ENCODE measurements at places on chromosomes 4 and X. TPM values are rescaled to one million over a fixed set of nuclear protein-coding genes. Genes with fewer than 3 reads are reported as not detected.

Gene PPP4R3C
- not detected for total RNA-seq

Gene ARMCX1
- 16.8 TPM for total RNA-seq

Gene EDA2R
- 2.9 TPM for total RNA-seq

Gene F8A3
- total RNA-seq, result not detected

Gene WDFY3
- total RNA-seq, result 46.2 TPM

Gene CT45A5
- total RNA-seq, result not detected

Gene CENPVL2
- not detected for total RNA-seq

Gene MAP7D2
- total RNA-seq, result 3.5 TPM

Gene CD38
- not detected for total RNA-seq

Gene MAGEC2
- total RNA-seq, result not detected

DNA sequence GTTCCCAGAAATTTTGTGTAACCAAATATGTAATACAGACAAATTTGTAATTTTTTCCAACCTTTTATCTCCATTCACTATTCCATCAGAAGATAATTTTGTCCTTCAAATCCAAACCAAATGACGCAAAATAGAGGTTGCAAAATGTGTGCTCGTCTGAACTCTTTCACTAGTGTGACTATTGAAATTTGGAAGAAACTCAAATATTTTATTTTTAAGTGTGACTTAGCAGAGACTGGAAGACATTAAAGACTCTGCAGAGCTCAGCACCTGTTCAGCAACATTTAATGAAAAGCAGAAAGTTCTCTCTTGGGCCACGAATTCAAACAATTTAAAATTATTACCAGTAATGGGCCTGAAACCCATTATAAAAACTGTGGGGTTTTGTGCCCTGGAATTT, 30.0 kb upstream of the APELA start:
- no peak for DNase-seq

DNA sequence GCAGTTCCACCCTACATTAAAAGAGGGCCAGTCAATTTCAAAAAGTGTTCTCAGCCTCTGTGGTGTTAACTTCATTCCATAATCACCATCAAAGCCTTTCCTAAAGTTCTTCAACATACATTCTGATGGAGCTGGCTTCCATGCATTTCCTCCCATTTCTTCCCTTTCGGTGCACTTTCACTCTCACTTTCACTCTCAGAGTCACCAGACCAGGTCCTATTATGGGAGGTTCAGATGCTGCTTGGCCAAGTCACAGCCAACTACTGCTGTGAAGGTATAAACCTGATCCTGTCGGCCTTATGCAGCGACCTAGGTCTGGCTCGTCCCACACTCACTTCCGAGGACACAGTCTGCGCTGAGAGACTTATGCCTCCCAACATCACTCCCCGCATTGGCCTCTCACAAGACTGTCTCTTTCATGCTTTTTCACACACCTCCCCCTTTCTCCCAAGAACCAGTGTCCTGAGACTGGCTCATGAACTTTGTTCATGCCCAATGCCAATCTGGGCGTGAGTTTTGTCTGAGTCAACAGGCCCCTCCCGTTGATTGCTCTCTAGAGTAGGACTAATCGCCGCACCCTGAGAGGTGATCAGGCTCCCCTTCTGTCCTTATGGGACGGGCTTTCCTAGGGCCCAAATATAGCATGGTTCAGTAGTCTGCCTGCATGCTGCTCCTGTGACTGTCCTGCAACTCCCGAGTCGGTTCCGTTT, 60.8 kb upstream of the XAGE1B start:
- no peak for DNase-seq

- DNase-seq, result no peak
Observed at GRCh38 chr4:16992566-16993225, 94.3 kb upstream of the LDB2 start.

GRCh38 chr4:158015241-158015640, 157.6 kb downstream of the GASK1B start:
- DNase-seq, result peak; percentile 55

- DNase-seq, result no peak
Observed at GRCh38 chr4:54427826-54428225, 198.7 kb downstream of the PDGFRA start.

DNA sequence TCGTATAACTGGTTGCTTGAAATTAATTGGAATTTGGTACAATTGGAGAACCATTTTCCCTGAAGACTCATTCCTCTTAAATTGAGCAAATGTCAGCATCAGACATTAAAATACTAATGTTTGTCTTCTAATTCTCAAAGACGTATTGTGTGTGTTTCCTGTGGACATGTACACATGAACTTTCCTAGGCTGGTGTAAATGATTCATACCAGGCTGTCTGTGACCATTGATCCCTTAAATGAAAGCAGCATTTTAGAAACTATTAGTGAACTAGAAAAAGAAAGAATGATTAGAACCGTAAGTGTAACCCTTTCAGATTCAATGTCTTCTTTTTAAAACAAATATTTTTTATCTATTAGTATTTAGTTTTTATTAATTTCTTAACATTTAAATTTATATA, 332.9 kb downstream of the PPP3CA start:
- no peak for DNase-seq

DNA sequence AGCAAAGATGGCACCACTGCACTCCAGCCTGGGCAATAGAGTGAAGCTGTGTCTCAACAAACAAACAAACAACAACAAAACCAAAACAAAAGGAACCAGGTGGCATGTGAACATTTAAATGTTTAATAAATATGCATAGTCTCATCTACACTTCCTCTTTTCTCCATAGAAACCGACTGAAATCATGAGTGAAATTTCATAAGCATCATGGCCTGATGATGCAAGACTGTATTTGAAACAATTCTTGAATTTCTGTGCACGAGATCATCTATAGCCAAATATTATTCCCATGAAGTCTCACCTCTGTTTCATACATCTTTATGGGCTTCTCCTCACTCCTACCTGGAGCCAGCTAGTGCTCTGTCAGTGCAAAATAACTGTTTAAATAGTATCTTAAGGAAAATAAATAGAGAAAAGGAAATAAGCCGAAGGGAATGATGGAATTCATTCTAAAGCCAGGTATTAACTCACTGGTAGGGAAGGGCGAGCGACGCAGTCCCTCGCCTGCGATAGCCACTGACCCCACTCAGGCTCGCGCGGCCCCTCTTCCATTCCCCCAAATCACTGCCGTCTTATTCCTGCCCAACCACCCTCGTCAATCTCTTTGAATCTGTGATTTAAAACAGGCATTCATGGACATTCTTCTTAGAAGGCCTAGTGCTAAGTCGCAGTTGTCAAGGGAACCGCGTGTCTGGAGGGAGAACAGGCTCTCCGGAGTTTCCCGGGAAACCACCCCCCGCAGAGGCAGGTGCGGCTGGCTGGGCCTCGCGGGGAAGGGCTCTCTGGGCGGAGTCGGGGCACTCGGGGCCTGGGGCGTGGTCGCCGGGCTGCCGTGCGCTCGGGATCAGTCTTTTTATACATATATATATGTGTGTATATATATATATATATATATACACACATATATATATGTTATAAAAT, 52.4 kb upstream of the TRIM2 start:
- no peak for DNase-seq

DNA sequence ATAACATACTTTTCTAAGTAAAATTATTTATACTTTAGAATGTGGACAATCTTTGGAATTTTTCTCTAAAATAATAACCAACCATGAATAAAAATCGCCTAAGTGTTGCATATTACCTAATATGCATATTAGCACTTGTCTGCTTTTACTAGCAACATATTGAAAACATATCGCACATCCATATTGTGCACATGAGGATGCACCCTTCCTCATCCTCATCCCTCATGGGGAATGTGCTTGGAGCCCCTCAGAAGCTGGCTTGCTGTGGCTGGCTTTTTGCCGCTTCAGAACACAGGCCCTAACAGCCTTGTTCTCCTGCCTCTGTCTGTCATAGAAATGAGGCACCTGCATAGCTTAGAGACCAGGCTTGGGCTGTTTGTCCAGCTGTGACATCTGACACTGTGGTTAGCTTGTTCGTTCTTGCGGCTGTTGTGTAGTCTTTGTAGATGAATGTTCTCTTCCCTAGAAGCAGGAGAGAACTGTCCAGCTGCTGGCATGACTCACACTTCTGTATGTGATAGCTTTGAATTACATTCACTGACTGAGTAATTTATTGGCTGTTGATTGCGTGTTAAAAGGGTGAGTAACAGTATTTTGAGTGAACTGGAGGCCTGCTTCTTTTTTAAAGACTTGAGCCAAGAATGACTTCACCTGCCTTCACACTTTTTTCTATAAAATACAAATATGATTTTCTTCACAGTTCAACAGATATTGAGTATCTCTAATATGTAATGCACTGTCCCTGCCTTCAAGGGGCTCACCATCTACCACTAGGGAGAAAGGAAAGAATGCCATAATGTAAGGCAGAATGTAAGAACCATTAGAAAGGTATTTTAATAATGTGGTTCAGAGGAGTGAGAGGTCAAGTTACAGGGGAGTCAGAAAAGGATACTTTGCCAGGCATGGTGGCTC, 81.9 kb downstream of the HMGB2 start:
- peak; percentile 99 for DNase-seq

DNA sequence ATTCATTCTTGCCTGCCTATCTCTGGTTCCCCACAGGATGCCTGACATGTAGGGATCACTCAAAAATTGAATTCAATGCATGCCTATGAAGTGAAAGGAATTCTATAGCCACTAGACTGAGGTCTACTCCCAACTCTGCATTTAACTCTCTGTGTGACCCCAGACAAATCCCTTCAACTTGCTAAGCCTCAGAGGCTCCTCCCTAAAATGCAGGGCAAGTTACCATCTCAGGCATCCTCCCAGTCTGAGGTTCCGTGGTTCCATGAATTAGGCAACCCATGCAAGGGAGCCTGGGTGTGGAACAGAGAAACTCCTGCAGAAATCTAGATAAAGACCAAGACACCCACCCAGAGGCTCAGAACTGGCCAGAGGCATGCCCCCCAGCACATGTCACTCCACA, 6.6 kb downstream of the SRPX start:
- DNase-seq, result no peak

- DNase-seq, result no peak
Observed at GRCh38 chrX:142251680-142252079, 46.6 kb upstream of the MAGEC2 start.

DNA sequence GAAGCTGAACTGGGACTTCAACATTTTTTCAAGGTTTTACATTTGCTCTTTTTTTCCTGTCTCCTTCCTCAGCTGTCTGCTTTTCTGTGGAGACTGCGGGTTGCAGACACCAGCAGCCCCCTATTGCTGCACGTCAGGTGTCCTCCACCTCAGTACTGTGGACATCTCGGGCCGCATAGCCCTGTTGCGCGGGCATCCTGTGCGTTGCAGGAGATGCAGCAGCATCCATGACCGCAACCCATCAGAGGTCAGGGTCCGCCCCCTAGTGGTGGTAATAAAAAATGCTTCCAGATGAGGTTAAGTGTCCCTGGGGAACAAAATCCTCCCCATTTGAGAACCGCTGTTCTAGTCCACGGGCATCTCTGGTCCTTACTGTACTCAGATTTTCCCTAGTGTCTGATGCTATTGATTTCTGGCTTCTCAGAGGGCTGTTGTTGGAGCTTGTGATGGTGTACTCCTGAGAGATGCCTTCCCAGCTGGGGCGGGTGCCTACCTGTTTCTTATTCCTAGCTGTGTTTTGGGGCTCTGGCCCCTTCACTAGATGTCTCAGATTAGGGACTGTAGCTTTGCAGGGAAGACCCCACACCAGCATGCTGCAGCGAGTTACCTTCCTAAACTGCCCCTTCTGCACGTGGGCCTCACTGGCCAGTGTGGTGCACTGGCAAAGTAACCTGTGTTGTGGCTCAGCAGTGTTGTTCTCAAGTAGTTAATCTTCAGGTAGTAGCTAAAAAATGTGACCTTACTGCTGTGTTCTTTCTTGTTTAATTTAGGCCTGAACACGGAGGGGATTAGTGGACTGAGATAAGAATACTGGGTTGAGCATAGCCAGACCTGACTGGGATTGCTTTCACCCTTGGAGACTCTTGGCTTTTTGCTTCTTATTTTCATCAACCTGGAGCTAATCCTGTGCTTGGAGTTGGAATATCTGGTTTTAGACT, 28.2 kb downstream of the NSD2 start:
- DNase-seq, result peak; percentile 47

- peak; percentile 49 for DNase-seq
Observed at GRCh38 chr4:69718396-69719271, 41.8 kb downstream of the SULT1B1 start.

GRCh38 chr4:109432696-109433095, 919 bp upstream of the SEC24B start:
- no peak for DNase-seq

DNA sequence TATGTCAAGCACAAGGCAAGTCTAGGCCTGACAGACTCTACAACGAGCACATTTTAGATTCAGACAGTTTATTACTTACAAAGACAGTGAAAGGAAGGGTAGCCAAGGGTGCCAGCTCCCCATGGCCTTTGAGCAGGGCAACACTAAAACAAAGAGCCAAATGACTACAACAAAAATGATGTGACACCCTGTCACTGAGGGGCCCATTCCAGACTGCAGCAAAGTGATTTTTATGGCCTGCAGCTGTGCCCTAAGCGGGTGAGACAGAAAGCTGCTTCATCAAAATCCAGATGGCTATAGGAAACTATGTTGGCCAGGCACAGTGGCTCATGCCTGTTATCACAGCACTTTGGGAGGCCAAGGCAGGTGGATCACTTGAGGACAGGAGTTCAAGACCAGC, 13.4 kb upstream of the RP2 start:
- DNase-seq, result no peak

DNA sequence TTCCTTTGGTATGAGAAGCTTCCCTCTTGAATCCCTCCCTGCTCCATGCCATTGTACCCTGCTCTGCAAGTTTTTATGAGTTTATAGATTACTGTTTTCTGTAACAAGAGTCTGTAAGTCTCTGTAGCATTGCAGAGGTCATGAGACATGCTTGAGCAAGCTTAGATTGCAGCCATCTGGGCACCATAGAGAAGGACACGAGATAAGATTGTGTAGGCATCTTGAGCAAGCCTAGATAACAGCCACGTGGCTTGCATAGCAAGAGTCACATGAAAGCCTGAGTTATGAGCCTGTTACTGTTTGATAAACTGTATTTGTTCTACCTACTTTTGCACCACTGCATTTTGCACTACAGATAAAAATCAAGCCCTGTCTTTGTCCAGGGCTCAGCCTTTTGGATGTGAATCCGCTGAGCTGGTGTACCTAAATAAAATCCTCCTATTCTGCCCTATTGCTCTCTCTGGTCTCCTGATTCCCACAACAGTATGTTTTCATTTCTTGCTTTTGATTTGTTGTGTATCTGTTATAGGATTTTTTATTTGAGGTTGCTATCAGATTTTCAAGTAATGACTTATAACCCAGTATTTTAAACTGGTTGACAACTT, 127.4 kb upstream of the ANKRD50 start:
- DNase-seq, result no peak

GRCh38 chr4:38085751-38086150, 125.6 kb downstream of the PTTG2 start:
- DNase-seq, result no peak

GRCh38 chr4:7062816-7063215, 5.0 kb downstream of the GRPEL1 start:
- DNase-seq, result no peak

- DNase-seq, result peak; percentile 80
Observed at GRCh38 chr4:34619531-34620162, 1624.7 kb downstream of the ARAP2 start.
